ENCODE measurements at places on chromosomes 12 and 14.

DNA sequence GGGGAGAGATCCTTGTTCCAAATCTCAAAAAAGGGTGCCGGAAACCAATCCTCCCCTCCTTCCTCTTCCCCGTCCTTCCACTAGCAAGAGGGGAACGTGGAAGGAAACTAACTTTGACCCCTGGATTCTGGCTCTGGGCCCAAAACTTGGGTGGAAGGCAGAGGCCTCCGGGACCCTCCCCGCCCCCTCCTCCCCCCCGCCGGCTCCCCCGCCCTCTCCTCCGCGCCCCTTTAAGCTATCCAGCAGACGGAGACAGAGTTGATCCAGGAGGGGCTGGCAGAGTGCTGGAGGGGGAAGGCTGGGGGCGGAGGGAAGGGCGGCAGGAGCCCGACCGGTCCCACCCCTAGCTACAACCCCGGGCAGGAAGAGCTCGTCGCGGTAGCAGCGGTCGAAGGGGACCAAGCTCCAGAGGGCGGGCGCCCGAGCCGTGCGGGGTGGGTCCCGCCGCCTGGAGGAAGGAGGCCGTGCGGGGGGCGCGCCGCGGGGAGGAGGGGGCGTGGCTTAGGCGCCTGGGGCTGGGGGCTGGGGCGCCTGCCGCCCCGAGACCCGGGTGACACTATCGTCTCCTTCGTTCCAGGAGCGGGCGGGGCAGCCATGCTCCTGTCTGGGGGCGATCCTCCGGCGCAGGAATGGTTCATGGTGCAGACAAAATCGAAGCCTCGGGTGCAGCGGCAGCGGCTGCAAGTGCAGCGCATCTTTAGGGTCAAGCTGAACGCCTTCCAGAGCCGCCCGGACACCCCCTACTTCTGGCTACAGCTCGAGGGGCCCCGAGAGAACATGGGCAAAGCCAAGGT lies at the start of gene NYNRIN:
TSS of gene NYNRIN (plus strand) at position 351 of the 794 bp plus-strand sequence. CDS start at position 595, 244 bp downstream.
- DNase-seq, result peak; percentile 13

DNA sequence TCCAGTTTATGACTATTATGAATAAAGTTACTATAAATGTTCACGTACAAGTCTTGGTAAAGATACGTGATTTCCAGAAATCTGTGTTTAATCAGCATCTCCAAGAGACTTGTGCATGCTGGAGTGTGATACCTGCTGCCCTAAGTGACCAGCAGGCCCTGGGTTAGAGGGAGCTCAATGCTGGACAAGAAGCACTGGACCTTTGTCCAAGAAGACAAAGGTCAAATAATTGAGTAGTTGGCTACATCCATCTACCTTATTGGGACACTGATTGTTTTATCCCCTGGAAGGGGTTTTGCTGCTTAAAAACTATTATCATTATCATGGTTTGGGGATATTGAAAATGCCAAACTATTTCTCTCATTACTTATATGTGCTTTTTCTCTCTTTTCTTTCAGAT lies 37.0 kb upstream of the CHST11 start:
- DNase-seq, result no peak

DNA sequence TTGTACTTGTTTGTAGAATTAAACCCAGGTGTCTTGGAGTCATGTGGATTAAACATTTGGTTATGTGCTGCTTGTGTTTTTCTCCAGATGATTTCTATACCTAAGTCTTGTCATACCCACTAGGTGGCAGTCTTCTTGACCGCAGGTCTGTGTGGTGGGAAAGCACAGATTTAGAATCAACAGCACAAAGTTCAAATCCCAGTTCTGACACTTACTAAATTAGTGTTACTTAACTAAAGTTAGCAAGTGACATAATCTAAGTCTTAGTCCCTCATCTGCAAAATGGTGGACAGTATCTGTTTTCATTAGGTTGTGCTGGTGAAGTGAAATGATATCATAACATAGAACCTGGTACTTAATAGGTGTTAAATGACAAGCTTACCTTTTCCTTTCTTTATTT lies 151.0 kb upstream of the ARHGAP5 start:
- DNase-seq, result peak; percentile 72

- DNase-seq, result no peak
Observed at GRCh38 chr12:59620326-59620725, 24.5 kb downstream of the SLC16A7 start.

- DNase-seq, result no peak
Observed at GRCh38 chr12:17414596-17414995, 675.4 kb downstream of the RERGL start.

GRCh38 chr14:101151226-101151926 lies 247.9 kb upstream of the RTL1 start:
- no peak for DNase-seq

DNA sequence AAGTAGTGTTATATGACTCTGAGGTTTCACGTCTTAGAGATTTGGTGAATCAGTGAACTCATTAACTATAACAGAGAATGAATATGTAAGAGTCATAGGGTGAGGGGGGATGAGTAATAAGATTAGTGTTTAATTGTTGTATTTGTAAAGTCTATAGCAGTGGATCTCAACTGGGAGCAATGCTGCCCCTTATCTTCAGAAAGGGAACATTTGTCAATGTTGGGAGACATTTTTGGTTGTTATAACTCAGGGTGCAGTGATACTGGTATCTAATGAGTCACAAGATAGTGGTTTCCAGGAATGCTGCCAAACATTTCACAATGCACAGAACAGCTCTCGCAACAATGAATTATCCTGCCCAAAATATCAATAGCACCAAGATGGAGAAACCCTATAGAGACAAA lies 1193.7 kb downstream of the GALC start:
- peak; percentile 95 for DNase-seq

- no peak for DNase-seq
Observed at GRCh38 chr14:37384870-37385596, 187.3 kb downstream of the MIPOL1 start.

GRCh38 chr12:94140556-94140955 lies 7.8 kb upstream of the PLXNC1 start:
- peak; percentile 23 for DNase-seq

Data from iris pigment epithelial cell (primary cell).